ENCODE measurements at places on chromosomes 6 and 20.

GRCh38 chr6:75268988-75269354 is 15.6 kb downstream of the TMEM30A start:
- no peak for DNase-seq

- no peak for DNase-seq
These were observed 42.0 kb downstream of the PGM3 start for GRCh38 chr6:83151114-83151513.

- no peak for DNase-seq
These were observed 194.4 kb downstream of the BTBD3 start for GRCh38 chr20:12112089-12112474.

DNA sequence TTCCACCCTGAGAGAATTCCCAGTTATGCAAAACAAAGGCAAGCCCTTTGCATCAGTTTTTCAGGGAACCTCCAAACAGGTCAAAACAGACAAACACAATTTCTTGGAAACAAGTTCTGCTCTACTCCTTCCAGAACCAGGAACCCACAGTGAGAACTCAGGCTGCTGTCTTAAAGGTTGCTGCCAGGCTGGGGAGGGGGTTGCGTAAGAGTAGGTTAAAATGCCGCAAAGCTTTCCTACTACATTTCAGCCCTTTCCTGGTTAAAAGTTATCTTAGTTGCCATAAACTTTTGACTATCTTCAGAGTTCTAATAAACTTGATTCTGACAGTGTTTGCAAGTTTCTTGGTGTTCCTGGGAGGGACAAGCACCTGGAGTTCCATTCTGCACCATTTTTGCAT is 33.8 kb downstream of the KPNA5 start:
- no peak for DNase-seq

DNA sequence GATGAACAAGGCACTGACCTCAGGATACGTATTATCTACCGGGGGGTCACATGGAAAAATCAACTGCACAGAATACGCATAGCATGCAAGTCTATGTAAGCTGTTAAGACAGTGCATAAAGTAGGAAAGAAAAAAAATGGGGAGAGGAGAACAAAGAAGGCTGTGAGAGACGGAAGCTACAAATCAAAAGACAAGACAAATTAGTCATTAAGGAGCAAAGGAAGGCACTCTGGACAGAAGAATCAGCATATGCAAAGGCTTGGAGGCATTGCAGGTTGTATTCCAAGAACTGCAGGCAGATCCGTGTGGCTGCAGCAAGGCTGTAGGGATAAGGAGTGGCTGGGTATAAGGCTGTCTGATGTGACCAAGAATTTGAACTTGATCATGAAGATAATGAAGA is 89.0 kb downstream of the NRSN1 start:
- no peak for DNase-seq

- peak; percentile 30 for DNase-seq
These were observed 19.7 kb downstream of the ZBP1 start for GRCh38 chr20:57600320-57601210.

- DNase-seq = no peak
These were observed 66.4 kb downstream of the AFDN start for GRCh38 chr6:167892835-167893815.

- no peak for DNase-seq
These were observed 187.9 kb upstream of the COL21A1 start for GRCh38 chr6:56435326-56435725.

DNA sequence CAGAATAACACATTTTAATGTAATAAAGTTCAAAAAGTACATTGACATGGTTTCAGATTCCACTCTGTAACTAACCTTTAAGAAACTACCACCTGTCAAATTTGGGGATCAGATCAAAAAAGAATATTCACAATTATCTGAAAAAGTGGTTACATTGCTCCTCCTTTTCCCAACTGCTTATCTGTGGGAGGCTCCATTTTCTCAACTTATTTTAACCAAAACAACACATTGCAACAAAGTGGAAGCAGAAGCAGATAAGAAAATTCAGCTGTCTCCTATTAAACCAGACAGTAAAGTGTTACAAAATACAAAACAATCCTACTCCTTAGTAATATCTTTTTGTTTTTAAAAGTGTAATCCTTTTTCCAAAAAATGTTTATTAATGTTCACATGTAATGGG is 61.4 kb downstream of the PDSS2 start:
- DNase-seq = no peak

DNA sequence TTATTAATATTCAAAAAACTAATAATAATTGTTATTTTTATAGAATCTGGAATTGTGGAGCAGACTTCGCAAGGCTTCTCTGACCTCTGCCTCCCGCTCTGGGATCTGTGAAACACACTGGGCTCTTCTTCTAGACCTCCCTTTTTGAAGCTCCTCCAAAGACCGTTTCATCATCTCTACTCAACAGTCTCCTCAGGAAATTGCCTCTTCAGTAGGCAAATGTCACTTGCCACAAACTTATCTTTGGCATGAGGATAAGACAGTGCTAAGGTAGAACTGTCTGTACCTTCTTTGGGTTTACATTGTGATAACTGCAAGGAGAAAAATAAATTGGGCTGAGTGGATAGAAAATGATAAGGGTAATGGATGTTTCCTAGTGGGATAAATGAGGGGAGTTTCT is 2.3 kb upstream of the MAS1L start:
- DNase-seq = no peak

DNA sequence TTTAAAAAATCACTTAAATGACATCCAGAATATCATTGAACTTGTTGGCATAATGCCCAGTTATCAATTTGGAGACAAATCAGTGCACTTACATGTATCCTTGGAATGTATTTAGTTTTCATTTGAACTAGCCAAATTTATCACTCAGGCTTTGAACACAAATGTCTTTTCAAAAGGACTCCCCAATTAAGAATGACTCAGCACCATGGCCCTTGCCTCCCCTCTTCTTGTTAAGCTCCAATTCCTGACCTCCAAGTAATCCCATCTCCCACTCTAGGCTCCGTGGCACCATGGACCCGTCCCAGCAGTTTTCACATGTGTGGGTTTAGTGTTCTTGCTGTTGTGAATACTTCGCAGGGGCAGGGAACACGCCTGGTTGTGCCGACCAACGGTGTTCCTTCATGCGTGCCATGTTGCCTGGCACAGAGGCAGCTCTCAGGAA is 2.7 kb downstream of the AKAP12 start:
- no peak for DNase-seq

DNA sequence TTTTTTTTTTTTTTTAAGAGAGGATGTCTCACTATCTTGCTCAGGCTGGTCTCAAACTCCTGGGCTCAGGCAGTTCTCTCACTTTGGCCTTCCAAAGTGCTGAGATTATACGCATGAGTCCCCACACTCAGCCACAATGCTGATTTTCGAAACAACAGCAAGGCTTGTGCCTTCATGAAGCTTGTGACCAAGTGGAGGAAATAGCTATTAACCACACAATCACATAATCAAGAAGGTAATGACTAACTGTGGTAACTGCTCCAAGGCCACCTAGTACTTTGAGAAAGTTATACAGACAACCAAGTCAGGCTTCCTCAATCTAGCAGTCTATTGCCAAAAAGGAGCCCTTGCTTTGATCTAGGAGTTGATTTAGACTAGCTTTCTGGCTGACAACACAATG is 46.3 kb downstream of the SOD2 start:
- DNase-seq = no peak

GRCh38 chr20:62927128-62927705 is 912 bp upstream of the DIDO1 start:
- DNase-seq = no peak

DNA sequence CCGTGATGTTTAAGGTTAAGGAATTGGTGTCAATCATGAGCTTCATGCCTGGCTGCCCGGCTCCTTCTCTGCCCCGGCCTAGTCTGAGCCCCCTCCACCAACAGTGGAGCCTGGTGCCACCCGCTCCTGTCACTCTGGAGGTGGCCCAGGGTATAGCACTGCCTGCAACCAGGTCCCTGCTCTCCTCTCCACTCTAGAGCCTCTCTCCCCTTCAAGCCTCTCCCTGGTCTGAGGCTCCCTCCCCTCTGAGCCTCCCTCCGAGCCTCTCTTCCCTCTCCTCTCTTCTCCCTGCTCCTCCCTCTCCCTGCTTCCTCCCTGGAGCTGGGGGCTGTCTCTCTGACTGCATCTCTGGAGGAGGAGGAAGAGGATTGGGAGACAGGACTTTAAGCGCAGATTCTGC is 31.3 kb upstream of the MRGBP start:
- no peak for DNase-seq

GRCh38 chr20:24149175-24149574 is 160.6 kb upstream of the GGTLC1 start:
- DNase-seq = no peak

GRCh38 chr6:40409716-40410397 is 177.3 kb downstream of the LRFN2 start:
- DNase-seq = no peak

- no peak for DNase-seq
These were observed 35.6 kb upstream of the MICB start for GRCh38 chr6:31462026-31462963.

DNA sequence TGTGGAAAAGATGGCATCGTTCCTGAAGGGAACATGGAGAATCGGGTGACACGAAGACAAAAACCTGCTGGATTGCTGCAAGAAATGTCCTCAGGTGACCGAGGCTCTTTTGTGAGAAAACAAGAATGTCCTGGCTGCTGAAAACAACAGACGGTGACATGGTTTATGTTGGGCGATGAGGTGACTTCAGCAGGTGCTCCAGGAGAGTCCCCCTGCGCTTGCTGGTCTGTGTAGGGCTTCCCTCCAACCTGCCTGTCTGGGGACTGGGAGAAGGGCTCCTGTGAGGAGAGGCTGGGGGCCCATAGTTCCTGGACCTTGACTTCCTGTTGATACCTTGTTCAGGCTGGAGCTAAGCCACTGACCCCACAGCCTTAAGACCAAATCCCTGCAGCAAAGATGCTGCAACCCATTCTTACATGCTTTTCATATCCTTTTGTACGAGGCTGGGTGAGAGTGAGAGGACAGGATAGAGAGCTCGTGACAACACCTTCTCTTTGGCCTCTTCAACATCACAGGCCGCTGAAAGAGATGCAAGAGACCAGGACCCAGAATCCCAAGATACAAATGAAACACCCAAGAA is 134.8 kb downstream of the CD83 start:
- no peak for DNase-seq

DNA sequence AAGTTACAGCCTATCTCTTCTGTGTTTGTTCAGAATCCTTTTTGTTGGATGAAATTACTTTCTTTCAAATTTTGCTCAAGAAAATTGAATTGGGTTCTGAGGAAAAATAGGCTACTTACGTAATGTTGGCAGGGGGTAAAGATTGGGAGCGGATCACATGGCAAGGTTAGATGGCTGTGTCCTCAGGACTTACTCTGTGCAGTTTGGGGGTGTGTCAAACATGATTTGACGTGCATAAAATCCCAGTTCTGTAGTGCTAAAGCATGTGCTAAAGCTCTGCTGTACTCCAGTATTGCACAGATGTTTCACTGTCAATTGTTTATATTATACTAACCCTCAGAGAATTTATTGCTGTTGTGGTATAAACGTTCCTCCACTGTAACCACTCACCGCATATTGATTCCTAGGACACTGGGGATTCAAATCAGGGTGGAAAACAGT is 2.6 kb downstream of the NT5E start:
- DNase-seq = no peak

DNA sequence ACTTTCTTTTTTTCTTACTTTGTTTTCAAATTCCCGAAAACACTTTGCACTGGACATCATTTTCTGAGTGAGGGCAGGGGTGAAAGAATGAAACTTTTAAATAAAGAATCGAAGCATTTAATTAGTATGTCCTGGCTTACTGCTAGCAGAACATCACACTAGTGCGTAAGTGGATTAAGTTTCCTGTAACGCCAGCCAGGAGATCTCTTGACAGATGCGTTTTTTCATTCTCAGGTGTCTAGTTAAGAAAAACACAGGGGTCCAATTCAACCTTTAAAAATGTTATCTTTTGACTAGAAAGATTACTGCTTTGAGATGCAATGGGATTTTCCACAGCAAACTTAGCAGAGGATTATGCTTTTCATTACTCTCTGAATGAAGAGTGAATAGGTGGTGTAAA is 858.8 kb upstream of the EPHA7 start:
- DNase-seq = no peak

- DNase-seq = no peak
These were observed 491 bp downstream of the GNMT start for GRCh38 chr6:42961020-42961470.

- peak; percentile 83 for DNase-seq
These were observed 65.9 kb downstream of the PTPN1 start for GRCh38 chr20:50575865-50576720.

DNA sequence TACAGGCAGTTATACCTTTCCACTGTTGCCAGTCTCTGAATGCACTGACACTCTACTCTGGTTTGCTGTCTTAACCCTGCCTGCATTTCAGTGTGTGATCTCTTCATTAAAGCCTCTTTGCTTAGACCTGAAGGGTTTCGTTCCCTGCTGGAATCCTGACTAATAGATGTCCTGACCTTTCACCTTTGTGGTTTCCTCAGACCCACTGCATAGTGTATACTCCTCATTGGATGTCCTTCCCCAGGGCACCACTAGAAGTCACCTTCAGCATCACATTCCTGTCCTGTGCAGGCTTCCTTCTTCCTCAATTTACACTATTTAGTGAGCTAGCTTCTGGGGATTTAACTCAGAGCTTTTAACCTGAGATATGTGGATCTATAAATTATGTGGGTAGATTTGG is 120.6 kb downstream of the RCAN2 start:
- DNase-seq = no peak

- peak; percentile 64 for DNase-seq
These were observed 2.2 kb upstream of the TUBB2B start for GRCh38 chr6:3229566-3230178.

DNA sequence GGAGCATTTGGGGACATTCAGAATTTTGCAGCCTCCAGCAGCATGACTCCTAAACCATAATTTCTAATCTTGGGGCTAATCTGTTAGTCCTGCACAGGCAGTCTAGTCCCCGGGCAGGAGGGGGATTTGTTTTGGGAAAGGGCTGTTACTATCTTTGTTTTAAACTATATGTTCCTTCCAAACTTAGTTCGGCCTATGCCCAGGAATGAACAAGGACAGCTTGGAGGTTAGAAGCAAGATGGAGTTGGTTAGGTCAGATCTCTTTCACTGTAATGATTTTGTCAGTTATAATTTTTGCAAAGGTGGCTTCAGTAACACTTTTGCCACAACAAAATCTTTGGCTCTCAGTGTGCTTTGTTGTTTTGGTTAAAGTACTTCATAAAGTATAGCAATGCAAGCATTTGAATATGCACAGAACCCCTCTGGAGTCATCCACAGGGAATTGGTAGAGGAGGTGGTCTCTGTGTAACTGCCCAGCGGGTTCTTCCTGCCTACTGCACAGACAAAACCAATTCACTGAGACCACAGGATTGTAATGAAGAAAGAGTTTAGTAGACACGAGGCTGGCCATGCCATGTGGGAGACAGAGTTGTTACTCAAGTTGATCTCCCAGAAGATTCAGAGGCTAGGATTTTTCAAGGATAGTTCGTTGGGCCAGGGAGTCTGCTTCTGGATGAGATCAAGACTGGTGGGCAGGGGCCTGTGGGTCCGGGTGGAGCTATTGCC is 224.1 kb upstream of the MYLIP start:
- no peak for DNase-seq

DNA sequence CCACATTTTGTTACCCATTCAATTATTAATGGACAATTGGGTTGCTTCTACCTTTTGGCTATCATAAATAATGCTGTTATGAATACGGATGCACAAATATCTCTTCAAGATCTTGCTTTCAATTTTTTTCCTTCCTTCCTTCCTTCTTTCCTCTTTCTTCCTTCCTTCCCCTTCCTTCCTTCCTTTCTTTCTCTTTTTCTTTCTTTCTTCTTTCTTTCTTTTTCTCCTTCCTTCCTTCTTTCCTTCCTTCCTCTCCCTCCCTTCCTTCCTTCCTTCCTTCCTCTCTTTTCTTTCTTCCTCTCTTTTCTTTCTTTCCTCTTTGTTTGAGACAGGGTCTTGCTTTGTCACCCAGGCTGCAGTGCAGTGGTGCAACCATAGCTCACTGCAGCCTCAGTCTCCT is 39.2 kb downstream of the ZNF184 start:
- no peak for DNase-seq

Data from activated CD4-positive, alpha-beta T cell treated with anti-CD3 and anti-CD28 coated beads for 36 hours (primary cell).